Sciatic nerve (tissue), 2 donors: ENCODE measurements at places on chromosomes 13 and 19. TPM values are rescaled to one million over a fixed set of nuclear protein-coding genes. Genes with fewer than 3 reads are reported as not detected.

TMEM161A gene
- total RNA-seq, result 20.7 TPM

DNA sequence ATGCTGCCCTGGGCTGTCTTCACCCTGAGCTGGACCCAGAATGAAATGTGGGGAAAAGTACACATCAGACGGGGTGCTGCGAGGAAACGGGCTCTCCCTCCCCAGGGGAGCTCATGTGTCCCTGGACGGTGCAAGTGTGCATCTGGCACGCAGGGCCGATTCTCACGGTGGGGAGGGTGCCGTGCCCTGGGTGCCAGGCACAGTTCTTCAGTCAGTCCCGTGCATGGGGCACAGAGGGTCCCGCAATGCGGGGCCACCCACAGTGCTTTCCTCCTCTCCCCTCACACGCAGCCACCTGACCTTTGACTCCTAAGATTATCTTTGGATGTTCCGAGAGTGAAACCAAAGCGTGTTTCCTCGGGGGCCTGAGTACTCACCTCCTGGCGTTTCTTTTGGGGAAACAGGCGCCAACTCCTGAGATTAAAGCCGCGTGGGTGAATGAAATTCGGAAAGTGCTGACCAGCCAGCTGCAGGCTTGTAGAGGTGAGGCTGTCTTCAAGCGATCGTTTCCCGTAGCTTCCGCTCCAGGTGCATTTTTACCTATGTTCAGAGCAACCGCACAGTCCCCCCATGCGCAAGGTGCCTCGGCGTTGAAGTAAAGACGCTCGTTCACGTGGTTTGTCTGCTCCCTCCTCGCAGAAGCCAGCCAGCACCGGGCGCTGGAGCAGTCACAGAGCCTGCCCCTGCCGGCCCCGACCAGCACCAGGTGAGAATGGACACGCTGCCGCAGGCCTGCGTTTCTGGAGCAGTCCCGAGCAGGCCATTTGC, 17.5 kb upstream of the F7 start:
- DNase-seq, result no peak

DNA sequence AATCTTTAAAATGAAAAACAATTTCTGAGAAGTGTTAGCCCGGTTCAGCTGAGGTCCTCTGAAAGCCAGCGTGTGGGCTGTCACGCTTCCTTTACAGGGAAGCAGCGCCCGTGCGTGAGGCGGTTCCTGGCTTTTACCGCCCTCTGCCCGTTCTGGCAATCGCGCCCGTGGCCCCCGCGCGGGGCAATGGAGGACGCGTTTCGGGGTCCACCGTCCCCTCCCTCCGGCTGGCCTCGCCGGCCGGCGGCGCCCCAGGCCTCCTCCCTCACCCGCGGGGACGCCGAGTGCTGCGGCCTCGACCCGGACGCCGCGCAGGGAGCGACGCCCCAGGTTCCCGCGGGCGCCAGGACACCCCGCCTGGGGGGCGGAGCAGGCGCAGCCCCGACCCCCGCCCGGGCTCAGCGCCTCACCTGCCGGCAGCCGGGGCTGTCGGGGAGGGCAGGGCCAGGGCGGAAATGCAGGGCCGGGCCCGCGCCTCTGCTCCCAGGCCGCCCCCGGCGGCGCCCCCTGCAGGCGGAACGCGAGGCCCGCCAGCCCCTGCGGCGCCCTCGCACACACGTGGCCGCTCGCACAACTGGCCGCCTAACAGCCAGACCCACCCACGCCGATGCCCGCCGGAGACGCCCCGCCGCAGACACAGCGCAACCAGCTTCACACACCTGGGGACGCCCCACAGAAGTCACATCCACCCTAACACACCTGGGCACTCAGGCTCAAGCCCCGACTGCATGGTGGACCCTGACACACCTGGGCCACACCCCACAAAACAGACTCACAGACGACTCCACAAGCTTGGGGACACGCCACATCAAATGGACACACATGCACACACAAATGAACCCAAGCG, at the start of gene GGACT:
Gene GGACT, minus strand, starts transcription at position 459 of the 847 bp plus-strand sequence. CDS start 56,198 bp downstream, outside the sequence.
- peak; percentile 84 for DNase-seq

PNMA8C gene
- not detected for total RNA-seq

GRCh38 chr19:39351537-39352064, 9.4 kb downstream of the SAMD4B start:
- DNase-seq, result no peak

DNA sequence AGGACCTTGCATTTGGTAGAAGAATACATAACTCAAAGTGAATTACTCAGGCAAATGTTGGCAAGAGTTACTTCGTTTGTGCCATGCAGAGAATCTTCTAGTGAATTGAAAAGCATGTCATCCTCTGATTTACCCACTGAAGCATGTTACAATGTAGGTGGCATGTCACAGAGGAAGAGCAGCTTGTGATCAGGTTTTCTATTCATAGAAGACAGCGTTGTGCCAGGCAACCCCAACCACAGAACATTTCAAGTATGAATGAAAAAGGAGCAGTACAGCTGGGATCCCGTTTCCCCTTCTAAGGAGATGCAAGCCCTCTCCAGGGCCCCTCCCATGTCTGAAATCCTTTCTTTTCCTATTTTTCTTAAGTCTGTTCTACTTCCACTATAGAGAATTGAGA, 6.0 kb upstream of the KATNAL1 start:
- DNase-seq, result no peak

GRCh38 chr13:41780715-41781706, 179.9 kb downstream of the VWA8 start:
- no peak for DNase-seq

C5AR1 gene
- total RNA-seq, result 33.3 TPM

GRCh38 chr13:113164492-113164891, 6.0 kb downstream of the PROZ start:
- DNase-seq, result no peak

DNA sequence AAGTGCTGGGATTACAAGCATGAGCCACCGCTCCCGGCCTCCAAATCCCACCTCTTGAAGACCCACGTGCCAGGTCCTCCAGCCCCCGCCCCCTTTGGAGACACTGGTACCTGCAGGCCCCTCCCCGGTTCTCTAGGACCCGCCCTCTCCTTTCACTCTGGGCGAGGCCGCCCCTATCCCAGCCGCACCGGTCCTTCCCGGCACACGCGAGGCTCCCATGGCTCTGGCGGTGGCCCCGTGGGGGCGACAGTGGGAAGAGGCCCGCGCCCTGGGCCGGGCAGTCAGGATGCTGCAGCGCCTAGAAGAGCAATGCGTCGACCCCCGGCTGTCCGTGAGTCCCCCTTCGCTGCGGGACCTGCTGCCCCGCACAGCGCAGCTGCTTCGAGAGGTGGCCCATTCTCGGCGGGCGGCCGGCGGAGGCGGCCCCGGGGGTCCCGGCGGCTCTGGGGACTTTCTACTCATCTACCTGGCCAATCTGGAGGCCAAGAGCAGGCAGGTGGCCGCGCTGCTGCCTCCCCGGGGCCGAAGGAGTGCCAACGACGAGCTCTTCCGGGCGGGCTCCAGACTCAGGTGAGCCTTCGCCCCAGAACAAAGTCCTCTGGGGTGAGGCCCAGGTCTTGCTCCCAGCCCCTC, at the start of gene CBLC:
Gene CBLC, plus strand, starts transcription at position 176 of the 633 bp plus-strand sequence. Its CDS starts 42 bp downstream, at position 218.
- DNase-seq, result no peak

DNA sequence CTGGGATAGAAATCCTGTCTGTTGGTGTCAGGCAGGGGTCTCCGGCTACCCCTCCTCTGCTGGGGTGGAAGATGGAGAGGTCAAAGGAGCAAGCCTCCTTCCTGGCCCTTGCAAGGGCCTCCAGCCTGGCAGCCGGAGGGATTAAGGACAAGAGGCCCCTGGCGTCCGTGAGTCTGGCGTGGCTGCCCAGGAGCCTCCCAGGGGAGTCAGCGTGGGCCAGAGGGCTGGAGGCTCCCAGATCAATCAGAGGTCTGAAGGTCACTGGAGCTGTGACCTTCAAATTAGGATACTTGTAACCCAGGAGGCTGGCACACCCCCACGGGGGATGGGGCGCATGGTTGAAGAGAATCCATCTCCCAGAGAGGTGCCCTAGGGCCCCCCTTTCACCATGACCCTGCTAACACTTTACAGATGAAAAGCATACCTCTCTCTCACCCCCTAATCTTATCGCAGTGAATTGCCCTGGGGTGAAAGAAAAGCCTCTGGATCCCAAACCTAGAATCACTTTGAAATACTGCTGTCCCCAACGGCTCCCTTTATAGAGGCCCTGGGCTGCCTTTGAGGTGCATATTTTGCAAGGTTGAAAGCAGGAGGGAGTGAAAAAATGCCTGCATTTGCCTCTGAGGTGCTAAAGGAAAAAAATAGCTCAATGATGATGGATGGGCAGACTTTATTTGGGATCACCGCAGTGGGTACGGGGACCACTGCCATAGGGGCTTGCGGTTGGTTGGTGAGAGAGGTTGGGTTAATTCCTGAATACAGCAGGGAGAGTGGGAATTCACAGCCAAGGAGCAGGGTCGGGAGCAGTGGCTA, 44.9 kb upstream of the PEG3 start:
- no peak for DNase-seq
